CD4-positive, CD25-positive, alpha-beta regulatory T cell (primary cell): ENCODE measurements at places on chromosomes 2 and 18.

DNA sequence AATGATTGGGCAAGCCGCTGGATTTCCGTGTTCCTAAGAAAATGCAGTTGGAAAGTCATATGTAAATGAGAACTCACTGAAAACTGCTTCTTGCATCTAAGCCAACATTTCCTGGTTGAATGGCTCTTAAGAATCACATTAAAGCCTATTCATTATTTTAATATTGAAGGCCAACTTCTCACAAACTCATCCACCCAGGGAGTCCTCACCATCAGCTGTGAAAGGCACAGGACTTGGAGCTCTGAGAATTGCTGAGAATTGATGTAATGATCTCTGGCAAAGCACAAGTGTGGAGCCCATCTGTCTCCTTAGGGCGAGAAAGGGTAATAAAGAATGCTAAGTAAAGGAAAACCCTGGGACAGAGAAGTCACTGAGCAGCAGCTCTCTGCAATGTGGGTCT lies 55.9 kb upstream of the APCDD1 start:
- no peak for DNase-seq

DNA sequence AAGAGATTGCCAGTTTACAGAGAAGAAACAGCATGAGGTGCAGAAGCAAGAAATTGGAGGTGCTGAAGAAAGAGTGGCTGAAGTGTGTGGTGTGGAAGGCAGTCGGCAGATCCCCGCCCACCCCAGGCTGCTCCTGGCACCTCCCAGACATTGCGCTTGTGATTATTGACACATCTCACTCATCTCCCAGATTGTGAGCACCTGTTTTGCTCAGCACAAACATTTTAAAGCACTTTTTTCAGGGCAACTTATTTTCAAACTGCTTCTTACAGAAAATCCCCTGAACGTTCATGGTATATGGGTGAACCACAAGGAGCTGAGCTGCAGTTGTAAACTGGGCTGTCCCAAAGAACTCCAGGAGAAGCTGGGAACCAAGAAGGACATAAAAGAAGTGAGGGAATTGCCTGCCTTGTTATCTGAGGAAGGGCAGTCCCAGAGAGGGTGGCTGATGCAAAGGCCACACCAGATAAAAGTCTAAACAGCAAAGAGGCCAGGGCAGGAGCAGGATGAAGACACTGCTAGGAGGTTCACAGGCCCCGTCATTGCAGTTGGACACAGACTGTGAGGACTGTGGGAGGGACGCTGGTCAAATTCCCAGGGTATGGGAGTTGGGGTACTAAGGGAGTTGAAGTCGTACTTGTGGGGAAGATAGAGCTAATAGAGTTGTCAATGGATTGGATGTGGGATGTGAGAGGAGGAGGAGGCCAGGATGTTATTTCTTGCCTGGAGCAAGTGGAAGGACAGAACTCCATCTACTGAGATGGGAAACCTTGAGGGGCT lies 65.1 kb downstream of the INPP4A start:
- no peak for DNase-seq

DNA sequence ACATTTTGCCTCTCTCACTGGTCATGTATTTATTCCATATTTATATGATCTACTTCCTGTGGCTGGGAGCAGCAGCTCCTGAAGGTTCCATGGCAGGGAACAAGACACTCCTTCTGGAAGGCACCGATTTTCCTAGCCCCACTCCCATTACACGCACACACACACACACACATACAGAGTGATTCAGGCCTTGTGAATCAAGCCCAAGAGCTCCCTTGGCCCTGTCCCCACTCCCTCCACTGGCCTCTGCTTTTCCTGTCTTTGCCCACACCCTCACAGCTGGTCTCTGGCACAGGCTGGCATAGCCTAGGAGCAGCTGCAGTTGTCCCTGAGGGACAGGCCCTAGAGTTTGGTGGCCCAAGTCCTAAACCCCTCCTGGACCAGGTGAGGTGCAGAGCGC lies 201.7 kb downstream of the NAPG start:
- DNase-seq, result no peak

DNA sequence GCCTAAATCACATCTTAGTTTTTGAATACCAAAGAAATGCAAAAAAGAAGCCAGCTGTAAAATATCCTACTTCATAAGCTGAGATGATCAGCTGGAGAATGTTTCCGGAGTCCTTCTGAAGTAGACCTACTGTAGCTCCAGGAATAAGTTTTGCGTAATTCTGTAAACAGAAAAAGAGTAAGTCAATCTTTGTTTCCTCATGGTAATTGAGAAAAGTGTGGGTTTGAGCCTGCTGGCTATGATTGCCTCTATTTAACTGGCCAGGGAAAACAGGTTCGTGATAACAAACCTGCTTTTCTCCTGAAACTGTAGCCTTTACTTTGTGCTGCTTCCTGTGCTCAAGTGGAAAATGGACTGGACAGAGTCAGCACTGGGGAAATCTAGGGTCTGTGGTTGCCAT lies 58.2 kb downstream of the ITGB6 start:
- no peak for DNase-seq

DNA sequence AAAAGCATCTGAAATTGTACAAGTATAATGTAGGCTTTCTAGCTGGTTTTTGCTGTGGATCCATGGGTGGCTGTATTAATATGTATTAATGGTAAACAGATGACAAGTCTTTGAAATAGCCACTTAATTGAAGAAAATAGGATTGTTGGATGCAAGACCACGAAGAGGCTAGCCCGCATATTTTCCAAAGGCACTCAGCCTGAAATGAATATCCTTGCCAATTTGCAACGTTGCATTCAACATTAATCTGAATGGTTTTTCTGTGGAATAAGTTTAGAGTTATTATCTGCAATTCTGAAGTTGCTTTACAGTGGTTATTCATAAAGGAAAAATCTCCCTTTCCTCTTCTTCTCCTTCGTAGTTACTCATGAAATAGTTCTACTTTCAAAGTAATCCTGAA lies 86.2 kb upstream of the SPATS2L start:
- DNase-seq, result no peak

GRCh38 chr2:67836866-67837265 lies 225.9 kb downstream of the C1D start:
- no peak for DNase-seq

- no peak for DNase-seq
These were observed 4.5 kb downstream of the RAB31 start for GRCh38 chr18:9712611-9713010.

DNA sequence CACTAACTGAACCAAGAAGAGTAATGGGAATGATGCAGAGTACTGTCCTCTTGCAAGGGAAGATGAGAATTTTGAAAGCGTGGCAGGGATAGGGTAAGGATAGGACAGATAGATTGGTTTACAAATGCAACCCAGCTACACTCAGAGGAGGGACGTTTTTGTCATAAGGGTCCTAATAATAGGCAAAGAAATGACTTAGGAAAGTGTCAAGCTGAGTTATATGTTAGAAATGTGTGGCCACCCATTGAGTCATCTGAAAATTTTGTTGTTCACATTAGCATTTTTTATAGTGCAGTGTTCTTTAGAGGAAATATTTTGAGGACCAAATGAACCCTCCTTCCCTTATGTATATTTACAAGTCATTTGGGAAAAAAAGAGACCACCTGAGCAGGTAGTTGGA lies 137.5 kb downstream of the PHLPP1 start:
- no peak for DNase-seq
